ENCODE measurements at places on chromosomes 11 and 22.

DNA sequence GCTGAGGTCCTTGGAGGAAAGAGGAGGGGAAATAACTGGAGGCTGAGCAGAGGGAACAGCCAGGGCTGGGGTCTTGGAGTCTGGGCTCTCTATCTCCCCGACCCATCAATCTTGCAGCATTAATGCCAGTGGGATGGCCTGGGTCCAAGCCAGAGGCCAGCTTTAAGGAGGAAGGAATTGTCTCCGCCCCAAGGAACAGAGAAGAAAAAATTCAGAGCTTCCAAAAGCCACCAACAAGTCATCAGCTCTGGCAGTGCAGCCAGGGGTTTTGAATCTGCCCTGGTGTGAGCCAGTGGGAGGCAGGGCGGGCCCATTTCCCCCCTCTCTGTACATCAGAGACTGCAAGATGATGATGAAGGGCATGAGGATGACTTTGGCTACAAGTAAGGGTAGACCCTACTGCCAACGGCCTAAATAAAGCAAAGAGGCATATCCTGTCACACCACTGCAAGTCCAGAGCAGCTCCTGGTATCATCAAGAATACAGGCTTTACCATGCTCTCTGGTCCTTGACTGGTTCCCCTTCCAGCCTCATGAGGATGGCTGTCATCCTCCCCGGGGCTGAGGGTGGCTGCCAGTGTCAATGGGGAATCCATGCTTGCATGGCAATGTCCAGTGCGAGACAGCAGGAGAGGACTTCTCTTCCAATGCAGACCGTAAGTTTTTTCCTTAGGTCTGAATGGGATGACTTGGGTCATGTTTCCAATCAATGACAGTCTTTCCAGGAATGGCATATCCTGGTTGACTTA, 34.4 kb downstream of the LRRC32 start:
- no peak for DNase-seq

- DNase-seq = peak; percentile 82
These were observed 23.6 kb upstream of the RNASEH2C start for GRCh38 chr11:65744026-65744698.

DNA sequence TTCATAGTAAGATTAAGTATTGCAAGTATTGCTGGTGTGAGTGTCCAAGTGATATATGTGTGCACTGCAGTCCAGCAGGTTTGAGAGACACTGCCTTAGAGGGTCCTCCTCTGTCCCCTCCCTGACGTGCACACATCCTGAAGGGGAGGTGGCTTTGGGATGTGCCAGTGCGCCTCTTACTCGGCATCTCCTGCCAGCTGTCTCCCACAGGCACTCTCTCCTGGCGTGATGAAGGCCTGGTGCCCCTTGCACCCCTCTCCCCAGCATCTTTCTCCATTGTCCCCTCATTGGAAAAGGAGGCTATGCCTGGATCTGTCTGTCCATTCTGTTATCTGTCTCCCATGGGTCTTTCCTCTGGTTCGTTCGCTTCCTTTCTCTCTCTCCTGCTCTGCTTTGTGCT, 24.2 kb downstream of the GTPBP1 start:
- no peak for DNase-seq

DNA sequence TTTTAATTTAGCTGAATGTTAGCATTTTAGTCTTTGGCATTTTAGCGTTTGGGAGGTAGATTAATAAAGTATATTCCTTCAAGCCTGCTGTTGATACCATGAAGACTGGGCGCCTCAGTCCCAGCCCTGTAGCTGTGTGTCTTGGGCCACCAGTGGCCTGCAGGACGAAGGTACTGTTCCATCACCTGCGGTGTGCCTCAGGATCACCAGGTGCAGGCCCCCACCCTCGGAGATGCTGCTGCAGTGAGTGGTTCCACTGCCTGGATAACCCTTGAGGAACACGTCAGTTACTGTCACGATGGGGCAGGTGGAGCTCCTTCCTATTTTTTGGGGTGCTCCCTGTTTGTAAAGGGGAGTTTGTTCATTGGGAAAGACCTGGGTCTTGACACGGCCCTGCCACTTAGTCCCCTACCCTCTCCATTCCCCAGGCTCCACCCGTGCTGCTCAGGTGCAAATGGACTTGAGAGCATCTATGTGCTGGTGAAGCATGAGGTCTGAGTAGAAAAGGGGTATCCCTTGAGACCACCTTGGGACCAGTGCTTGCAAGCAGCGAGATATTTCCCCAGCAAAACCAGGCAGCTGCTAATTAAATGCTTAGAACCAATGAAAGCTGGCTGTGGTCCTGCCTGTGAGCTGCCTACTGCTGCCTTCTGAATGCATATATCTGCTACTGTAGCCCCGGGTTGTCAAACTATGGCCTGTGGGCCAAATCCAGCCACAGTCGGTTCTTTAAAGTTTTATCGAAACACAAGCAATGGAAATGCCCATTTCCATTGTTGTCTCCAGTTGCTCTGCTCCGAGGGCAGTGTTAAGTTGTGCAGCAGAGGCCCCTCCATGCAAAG, 28.7 kb downstream of the INCENP start:
- no peak for DNase-seq

GRCh38 chr22:29524442-29525191, 28.9 kb downstream of the THOC5 start:
- peak; percentile 43 for DNase-seq

DNA sequence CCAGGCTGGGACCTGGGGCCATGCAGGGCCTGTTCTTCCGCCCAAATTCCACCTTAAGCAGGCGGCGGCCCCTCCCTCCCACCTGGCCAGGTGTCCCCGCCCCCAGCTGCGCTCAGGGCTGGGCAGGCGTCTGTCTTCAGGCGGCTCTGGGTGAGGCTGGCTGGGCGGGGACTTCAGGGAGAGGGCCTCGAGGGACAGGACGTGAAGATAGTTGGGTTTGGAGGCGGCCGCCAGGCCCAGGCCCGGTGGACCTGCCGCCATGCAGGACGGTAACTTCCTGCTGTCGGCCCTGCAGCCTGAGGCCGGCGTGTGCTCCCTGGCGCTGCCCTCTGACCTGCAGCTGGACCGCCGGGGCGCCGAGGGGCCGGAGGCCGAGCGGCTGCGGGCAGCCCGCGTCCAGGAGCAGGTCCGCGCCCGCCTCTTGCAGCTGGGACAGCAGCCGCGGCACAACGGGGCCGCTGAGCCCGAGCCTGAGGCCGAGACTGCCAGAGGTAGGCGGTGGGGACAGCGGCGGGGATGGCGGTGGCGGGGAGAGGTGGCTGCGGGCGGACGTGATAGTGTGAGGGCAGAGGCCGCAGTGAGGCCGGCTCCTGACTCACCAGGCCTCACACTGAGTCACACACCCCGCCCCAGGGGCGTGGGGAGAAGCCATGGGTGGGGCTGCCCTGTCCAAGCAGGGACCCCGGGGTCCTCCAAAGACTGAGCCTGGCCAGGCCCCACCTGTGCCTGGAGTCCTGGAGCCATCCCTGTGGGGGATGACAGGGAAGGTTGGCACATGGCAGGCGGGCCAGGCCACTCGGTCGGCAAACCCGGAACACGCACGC, at the start of gene PKP3:
Gene PKP3 (plus strand): TSS at position 176 of the 824 bp plus-strand sequence. CDS start 84 bp downstream, at position 260.
- DNase-seq = peak; percentile 88

- DNase-seq = no peak
These were observed 11.8 kb downstream of the MICAL3 start for GRCh38 chr22:18012531-18012930.

- no peak for DNase-seq
These were observed 128.8 kb downstream of the KIRREL3 start for GRCh38 chr11:126871792-126872191.

GRCh38 chr11:82996966-82997606, 74.6 kb downstream of the RAB30 start:
- no peak for DNase-seq

GRCh38 chr22:48320683-48321451, 1506.8 kb downstream of the BRD1 start:
- DNase-seq = no peak

GRCh38 chr11:87967459-87967858, 207.8 kb downstream of the RAB38 start:
- no peak for DNase-seq

DNA sequence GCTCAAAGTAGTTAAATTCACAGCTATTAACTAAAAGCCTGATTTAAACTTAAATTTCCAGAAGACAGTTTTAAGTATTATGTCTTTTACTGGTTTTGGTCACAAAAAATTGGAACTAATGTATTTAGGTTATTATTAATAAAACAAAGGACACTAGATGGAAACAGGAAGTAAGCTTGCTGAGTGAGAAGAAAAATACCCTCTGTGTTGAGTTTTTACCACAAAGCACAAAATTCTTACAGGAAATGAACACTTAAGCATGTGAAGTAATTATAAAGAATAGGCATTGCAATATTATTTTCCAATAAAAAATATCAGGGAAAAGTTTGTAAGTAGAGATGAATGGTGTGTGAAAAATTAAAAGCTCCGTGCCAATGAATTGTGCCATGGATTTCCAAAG, 46.3 kb downstream of the PIK3C2A start:
- no peak for DNase-seq

- no peak for DNase-seq
These were observed 622.5 kb downstream of the TBC1D22A start for GRCh38 chr22:47384977-47385376.

- DNase-seq = no peak
These were observed 7.1 kb downstream of the SNU13 start for GRCh38 chr22:41681616-41682015.
